ENCODE measurements at places on chromosomes 3 and 15. TPM values are rescaled to one million over a fixed set of nuclear protein-coding genes. Genes with fewer than 3 reads are reported as not detected.

The MUSTN1 gene
- total RNA-seq = 2.5 TPM

The GORASP1 gene
- 37.1 TPM for total RNA-seq

The C3orf49 gene
- total RNA-seq = not detected

The FANCI gene
- 153 TPM for total RNA-seq

The CIB1 gene
- total RNA-seq = 89.2 TPM
